ENCODE measurements at places on chromosomes 2 and 18.
A peak's percentile ranks its signal among the peaks of the same experiment; 100 is the strongest.

- peak; percentile 27 for DNase-seq
These were observed 37.4 kb upstream of the RAPGEF4 start for GRCh38 chr2:172698041-172698863.

DNA sequence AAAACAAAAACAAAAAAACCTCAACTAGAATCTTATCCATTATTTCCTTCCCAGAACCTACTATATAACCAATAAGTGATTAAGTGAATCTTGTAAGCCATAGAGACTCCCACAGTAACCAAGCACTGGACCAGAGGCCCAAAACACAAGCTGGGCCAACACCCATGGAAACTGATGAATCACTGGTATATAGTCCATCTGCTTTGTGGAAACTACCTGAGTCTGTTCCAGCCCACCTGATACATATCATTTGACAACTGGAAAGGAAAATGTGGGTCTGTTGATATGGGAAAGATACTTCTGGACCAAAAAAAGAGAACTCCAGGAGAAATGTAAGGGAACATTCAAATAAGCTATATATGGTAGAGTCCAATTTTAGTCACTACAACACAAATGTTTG lies 252.8 kb downstream of the MREG start:
- no peak for DNase-seq

- no peak for DNase-seq
These were observed 225.4 kb downstream of the FAM210A start for GRCh38 chr18:13500869-13501542.

GRCh38 chr18:12304351-12305210 lies 3.5 kb upstream of the TUBB6 start:
- no peak for DNase-seq

DNA sequence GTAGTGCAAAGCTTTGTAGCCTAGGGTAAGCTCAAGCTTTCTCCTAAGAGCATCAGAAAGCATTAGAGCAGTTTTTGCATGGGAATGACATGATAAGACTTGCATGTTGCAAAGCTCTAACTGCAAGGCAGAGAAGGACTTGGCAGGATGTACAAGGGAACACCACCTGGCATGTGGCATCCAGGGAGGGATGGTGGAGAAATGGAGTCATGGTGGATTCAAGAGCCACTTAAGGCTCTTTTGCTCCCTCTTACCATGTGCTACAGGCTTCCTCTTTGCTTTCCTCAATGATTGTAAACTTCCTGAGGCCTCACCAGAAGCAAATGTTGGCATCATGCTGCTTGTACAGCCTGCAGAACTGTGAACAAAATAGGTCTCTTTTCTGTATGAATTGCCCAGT lies 266.0 kb downstream of the GLI2 start:
- no peak for DNase-seq

- DNase-seq, result no peak
These were observed 124.1 kb downstream of the LNPK start for GRCh38 chr2:175877845-175878544.

GRCh38 chr2:180618570-180618969 lies 361.8 kb upstream of the UBE2E3 start:
- no peak for DNase-seq

GRCh38 chr2:104465981-104466380 lies 387.9 kb upstream of the POU3F3 start:
- DNase-seq, result no peak

- DNase-seq, result no peak
These were observed 233.3 kb upstream of the SMAD2 start for GRCh38 chr18:48163738-48164115.

DNA sequence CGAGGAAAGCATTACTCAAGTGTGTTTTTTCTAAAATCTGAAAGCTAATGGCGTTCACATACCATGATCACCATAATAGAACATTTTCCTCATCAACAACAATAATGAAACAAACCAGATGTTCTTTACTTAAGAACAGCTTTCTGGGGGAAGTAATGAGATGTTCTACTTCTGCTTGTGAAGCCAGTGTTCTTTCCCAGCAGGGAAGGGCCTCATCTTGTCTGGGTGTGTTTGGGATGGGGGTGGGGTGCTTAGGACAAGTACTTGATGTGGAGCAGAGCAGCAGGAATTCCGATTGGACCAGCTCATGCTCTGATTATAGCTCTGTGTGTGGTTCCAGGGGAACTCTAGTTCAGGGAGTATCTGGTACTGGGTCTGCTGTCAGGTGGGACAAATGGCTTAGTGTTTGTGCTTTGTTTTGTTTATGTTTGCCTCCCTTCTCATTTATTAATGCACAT lies 163.0 kb upstream of the NOSTRIN start:
- no peak for DNase-seq

- no peak for DNase-seq
These were observed 35.5 kb upstream of the PTH2R start for GRCh38 chr2:208370881-208371633.

DNA sequence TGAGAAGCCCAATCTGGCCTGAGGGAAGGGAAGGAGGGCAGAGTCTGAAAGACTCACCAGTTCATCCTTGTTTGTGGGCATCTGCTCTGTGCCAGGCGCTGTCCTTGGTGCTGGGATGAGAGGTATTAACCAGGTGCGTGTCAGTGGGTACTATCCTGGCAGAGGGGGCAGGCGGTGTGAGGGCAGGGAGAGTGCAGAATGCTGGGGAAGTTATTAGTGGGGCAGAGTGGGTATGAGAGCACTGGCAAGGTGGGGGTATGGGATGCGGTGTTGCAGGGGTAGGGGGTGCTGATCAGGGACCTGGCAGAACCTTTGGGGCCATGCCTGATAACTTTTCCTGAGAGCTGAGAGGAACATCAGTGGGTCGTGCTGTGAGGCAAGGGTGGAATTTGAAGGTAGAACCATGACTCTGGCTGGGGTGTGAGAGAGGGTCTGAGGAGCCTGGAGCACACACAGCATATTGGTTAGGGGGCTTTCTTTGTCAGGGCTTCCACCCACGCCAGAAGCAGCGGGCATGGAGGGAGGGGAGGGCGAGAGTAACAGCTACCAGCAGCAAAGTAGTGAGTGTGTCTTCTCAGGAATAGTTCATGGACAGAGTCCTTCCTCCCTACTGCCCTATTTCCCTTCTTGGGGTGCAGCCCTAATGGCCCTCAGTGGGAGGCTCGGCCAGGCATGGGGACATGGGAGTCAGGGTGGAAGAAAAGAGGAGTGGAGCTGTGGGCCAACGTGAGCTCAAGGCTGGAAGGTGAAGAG lies 290.7 kb downstream of the CYP26B1 start:
- peak; percentile 10 for DNase-seq

- no peak for DNase-seq
These were observed 691.7 kb upstream of the FANCL start for GRCh38 chr2:58932801-58933200.

DNA sequence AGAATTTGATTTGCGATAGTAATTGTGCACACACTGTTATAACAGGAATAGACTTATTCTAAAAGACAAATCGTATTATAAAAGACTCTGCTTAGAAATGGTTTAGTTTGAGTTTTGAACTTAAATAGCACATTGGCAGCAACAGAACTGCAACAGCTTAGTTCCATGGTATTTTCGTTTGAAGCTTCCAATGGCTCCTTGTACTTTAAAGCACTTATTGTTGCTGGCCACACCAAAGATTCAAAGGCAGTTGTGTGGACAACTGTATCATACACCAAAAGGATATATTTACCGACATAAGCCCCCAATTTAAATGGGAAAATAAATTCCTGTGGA lies 627 bp downstream of the WIPF1 start:
- no peak for DNase-seq

GRCh38 chr2:187615902-187616301 lies 61.7 kb upstream of the TFPI start:
- DNase-seq, result no peak

GRCh38 chr2:48479915-48480314 lies 50.0 kb upstream of the STON1 start:
- DNase-seq, result no peak

GRCh38 chr18:24372279-24372872 lies 25.2 kb downstream of the OSBPL1A start:
- no peak for DNase-seq

DNA sequence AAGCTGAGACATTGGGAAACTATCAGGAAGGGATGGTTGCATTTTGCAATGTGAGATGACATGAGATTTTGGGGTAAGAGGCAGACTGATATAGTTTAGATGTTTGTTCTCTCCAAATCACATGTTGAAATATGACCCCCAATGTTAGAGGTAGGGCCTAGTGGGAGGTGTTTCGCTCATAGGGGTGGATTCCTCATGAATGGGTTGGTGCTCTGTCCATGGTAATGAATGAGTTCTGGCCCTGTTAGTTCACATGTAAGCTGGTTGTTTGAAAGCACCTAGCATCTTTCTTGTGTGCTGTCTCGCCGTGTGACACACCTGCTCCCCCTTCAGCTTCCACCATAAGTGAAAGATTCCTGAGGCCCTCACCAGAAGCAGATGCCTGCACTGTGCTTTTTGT lies 37.7 kb downstream of the TPRKB start:
- no peak for DNase-seq

GRCh38 chr2:124382067-124382618 lies 357.1 kb downstream of the CNTNAP5 start:
- DNase-seq, result no peak

- DNase-seq, result no peak
These were observed 59.3 kb upstream of the ANKRD44 start for GRCh38 chr2:197369933-197370320.

DNA sequence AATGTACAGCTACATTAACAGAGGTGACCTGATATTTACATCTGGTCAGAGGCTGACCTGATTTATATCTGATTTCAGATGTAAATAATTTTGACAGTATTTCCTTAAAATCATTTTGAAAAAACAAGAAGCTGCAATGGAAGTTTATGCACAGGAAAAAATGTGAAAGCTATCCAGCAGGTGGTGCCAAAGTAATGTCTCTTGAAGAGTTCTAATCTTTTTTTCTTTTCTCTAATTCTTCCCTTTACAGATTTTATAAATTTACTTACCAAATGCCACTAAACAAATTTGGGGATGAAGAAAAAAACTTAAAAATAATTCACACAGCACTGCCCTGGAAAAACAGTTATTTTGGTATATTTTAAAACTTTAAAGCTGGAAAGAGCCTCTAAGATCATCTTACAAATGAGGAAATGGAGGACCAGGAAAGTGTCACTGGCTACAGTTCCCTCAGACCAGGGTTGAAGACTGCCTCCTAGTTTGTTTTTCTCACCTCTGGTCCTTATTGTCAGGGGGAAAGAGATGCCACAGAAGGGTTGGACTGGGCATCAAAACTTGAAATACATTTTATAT lies 16.4 kb upstream of the FBLN7 start:
- no peak for DNase-seq

DNA sequence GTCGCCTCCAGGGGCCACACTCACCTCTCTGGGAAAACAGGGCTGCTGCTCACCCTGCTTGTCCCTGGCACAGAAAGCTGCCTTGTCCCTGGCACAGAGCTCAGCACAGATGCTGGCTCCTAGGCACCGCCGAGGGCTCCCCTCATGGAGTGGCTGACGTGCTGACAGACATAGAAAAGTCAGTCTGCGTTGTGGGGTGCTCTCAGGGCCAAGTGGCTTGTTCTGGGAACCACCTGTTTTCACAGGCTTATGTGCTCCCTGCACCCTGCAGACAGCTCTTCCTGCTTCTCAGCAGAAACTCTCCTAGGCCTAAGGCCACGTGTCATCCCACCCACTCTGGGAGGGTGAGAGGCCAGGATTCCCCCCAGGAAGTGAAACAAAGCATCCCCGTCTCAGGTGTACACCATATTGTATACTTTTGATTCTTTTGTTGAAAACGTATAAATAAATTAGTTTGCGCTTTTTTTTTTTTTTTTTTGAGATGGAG lies 84.7 kb upstream of the TMEM200C start:
- DNase-seq, result no peak

GRCh38 chr2:128289439-128289838 lies 29.2 kb downstream of the HS6ST1 start:
- DNase-seq, result no peak

- DNase-seq, result no peak
These were observed 14.8 kb upstream of the IMP4 start for GRCh38 chr2:130327703-130328527.

GRCh38 chr2:219506802-219507526 lies 7.3 kb upstream of the ASIC4 start:
- no peak for DNase-seq

DNA sequence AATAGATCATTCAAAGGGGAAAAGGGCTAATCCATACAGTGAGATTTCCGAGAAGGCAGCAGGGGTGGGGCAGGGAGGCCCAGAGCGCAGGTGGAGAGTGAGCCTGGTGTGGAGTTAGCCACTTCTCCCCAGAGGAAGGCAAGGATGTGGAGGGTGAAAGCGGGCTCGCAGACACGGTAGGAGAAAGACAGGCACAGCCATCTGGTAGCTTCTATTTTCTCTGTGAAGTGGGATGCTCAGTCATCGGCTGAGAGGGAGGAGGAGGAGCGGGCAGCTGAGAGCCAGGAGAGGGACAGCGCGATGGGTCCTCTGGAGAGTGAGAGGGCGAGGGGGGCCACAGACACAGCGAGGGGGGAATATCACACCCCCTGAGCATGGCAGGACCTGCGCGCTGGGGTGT lies 153.3 kb upstream of the NDUFV2 start:
- DNase-seq, result no peak

GRCh38 chr2:144376460-144376859 lies 143.5 kb downstream of the ZEB2 start:
- DNase-seq, result no peak

DNA sequence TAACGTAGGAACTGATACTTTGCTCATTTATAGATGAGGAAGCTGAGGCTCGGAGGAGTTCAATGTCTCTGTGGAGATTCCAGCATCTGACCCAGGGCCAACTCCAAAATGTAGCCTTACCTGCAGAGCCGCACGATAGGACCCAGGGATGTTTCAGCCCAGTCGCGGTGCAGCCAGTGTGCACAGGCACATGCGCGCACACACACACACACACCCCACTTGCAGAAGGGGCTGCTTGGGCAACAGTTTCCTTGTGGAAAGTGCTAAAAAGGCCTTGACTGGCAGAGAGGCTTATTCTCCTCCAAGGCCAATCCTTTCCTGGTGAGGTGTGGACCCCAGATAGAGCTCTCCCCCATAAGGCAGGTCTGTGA lies 101.7 kb downstream of the ZFP36L2 start:
- no peak for DNase-seq

DNA sequence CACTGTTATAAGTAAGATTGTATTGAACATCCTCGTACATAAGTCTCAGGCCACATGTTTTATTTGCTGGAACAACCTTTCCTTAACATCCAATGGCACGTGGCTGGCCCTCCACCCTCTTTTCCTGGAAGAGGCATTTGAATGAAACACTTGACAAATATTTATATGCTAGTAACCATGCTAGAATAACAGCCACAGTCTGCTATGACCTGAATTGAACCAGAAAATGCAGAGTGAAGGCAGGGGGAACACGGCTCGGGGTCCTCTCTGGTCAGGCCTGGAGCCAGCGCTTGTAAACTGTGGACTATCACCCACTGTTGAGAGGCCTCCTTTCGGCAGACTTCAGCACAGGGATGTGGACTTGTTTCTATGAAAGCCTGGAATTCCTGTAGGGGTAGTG lies 198.2 kb upstream of the COPS8 start:
- no peak for DNase-seq

Measured in activated CD4-positive, alpha-beta T cell treated with anti-CD3 and anti-CD28 coated beads, Interleukin-2, amount 50 U/mL, for 48 hours (primary cell).